ENCODE measurements at places on chromosomes 1 and 21. TPM values are rescaled to one million over a fixed set of nuclear protein-coding genes. Genes with fewer than 3 reads are reported as not detected.

The OR2G6 gene
- total RNA-seq = not detected

The ITPKB gene
- 59.6 TPM for total RNA-seq

The PATJ gene
- total RNA-seq = 3.2 TPM

The SPOCD1 gene
- 53.6 TPM for total RNA-seq

The COPA gene
- total RNA-seq = 223 TPM

The HMGB4 gene
- not detected for total RNA-seq

The FLVCR1 gene
- 6.9 TPM for total RNA-seq

The DEPDC1 gene
- total RNA-seq = 24.0 TPM

The S100A7A gene
- not detected for total RNA-seq

The TTLL7 gene
- 0.98 TPM for total RNA-seq

The ADCY10 gene
- 0.48 TPM for total RNA-seq

The TAF12 gene
- 18.6 TPM for total RNA-seq

The NTNG1 gene
- 2.2 TPM for total RNA-seq

The GPR161 gene
- total RNA-seq = 26.3 TPM

The DVL1 gene
- 55.2 TPM for total RNA-seq

The CYP2J2 gene
- total RNA-seq = 0.19 TPM

The LEPROT gene
- 63.0 TPM for total RNA-seq

The EFNA1 gene
- total RNA-seq = 125 TPM

The DMRTA2 gene
- not detected for total RNA-seq

The FAM151A gene
- not detected for total RNA-seq

The PRAMEF17 gene
- not detected for total RNA-seq

The PHACTR4 gene
- total RNA-seq = 25.8 TPM

The SUSD4 gene
- not detected for total RNA-seq

The SPRTN gene
- 19.6 TPM for total RNA-seq

The NCF2 gene
- 0.10 TPM for total RNA-seq

The PDC gene
- total RNA-seq = not detected

The TSPEAR gene
- not detected for total RNA-seq

The INTS11 gene
- 105 TPM for total RNA-seq

The KRTAP21-2 gene
- not detected for total RNA-seq

The TRIM46 gene
- total RNA-seq = 6.9 TPM

The RNF186 gene
- total RNA-seq = not detected

The CFAP107 gene
- total RNA-seq = not detected

The KCND3 gene
- total RNA-seq = under 0.01 TPM

The ELAVL4 gene
- total RNA-seq = not detected

The TMEM82 gene
- total RNA-seq = not detected

The PLEKHN1 gene
- 0.65 TPM for total RNA-seq

The LENEP gene
- 1.3 TPM for total RNA-seq

The AGRN gene
- total RNA-seq = 117 TPM

The UMODL1 gene
- not detected for total RNA-seq

The OPTC gene
- total RNA-seq = not detected
